ENCODE measurements at places on chromosomes 11 and 22.

GRCh38 chr11:61516675-61517572 is 8.4 kb downstream of the LRRC10B start:
- DNase-seq = no peak

- DNase-seq = no peak
Observed at GRCh38 chr11:94558468-94558867, 8.7 kb upstream of the PIWIL4 start.

DNA sequence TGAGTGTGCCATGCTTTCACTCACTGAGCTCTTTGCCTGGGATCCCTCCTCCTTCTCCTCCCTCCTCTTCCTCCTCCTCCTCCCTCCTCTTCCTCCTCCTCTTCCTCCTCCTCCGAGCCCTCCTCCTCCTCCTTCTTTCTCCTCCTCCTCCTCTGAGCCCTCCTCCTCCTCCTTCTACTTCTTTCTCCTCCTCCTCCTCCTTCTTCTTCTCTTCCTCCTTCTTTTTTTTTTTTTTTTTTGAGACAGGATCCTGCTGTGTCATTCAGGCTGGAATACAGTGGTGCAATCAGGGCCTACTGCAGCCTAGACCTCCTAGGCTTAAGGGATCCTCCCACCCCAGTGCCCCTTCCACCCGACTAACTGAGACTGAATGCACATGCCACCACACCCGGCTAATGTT is 62.3 kb downstream of the DEUP1 start:
- DNase-seq = no peak

DNA sequence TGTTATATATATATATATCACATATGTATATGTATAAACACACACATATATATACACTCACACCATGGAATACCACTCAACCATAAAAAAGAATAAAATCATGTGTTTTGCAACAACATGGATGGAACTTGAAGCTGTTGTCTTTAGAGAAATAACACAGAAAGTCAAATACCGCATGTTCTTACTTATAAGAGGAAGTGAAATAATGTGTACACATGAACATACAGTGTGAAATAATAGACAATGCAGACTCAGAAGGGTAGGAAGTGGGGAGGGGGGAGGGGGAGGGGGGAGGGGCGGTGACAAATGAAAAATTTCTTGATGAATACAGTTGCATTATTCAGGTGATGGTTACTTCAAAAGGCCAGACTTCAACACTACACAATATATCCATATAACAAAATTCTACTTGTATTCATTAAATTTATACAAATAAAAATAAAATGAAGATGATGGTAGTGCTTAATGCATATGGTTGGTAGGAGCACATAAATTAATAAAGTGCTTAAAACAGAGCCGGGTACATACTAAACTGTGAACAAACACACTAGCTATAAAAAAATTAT is 5.8 kb upstream of the OR5B2 start:
- DNase-seq = no peak

DNA sequence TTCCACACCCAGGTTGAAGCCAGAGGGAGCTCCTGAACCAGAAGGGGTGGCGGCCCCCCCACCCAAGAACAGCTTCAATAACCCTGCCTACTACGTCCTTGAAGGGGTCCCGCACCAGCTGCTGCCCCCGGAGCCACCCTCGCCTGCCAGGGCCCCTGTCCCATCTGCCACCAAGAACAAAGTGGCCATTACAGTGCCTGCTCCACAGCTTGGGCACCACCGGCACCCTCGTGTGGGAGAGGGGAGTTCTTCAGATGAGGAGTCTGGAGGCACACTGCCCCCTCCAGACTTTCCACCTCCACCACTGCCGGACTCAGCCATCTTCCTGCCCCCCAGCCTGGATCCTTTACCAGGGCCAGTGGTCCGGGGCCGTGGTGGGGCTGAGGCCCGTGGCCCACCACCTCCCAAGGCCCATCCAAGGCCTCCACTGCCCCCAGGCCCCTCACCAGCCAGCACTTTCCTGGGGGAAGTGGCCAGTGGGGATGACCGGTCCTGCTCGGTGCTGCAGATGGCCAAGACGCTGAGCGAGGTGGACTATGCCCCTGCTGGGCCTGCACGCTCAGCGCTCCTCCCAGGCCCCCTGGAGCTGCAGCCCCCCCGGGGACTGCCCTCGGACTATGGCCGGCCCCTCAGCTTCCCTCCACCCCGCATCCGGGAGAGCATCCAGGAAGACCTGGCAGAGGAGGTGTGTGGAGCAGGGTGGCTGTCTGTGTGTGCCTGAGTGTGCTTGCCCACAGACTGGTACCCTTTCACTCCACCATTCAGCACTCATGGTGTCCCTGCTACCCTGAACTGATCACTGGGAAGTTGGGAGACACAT is 6.7 kb downstream of the PHOX2A start:
- no peak for DNase-seq

- DNase-seq = no peak
Observed at GRCh38 chr11:3359092-3359824, 19.7 kb downstream of the ZNF195 start.

DNA sequence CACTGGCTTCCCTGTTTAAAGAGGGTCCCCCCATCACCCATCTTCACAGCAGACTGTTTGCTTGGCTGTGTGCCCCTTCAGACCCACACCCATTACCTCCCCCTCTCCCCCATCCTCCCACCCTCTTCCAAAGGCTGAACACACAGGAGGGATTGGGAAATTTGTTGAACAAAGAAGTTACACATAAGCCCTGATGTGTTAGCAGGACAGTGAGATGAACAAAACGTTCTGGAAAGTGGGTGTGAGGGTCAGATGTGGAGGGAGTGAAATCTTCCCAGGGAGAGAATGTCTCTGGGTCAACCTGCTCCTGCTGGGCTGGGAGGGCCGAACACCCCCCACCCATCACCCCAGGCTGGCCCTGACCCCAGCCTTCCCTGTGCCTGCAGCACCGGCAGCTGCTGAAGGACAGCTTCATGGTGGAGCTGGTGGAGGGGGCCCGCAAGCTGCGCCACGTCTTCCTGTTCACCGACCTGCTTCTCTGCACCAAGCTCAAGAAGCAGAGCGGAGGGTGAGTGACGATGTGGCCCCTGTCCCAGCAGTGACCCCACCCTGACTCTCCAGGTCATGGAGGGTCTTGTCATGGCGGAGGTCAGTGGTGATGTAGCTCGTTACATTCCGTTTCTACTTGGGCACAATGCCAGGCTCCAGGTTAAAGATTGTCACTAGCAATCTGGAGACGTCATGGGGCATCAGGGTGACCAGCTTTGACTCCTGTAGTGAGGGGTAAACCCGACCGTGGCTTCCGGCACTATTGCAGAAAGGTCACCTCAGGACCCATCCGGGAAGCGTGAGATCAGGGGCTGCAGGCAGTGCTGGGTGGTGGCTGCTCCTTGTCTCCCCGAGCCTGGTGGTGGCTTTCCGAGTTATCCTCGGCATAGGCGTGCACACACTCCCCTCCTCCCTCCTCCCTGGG is 103.5 kb downstream of the BCR start:
- DNase-seq = no peak

DNA sequence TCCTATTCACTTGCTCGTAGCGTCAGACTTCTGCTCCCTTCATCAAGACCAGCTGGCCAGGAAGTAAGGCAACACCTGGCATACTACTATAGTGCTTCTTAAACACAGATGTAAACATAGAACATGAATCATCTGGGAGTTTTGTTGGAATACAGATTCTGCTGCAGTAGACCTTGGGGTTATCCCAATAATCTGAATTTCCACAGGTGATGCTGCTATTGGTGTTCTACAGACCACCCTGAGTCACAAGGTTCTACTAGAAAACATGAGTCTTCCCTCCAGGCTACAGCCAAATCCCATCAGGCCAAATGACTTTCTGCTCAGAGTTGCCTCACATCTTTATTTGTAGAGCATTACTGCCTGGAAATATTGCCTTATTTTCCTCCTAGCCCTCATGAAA is 175.2 kb downstream of the NELL1 start:
- DNase-seq = peak; percentile 82

DNA sequence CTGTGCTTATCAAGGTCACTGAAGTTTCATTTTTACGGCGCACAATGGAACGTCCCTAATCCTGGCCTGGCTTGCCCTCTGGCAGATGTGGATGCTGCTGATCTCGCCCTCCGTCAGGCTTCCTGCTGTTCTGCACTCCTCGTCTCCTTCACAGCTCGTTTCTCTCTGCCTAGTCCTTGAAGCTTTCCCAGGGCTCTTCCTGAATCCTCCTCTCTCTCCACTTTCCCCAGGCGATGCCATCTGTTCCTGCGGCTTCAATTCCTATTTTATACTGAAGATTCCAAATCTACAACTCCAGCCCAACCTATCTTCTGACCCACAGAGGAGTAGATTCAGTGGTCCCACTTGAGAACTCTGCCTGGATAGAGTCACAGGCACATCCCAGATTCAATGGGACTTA is 14.2 kb downstream of the SLC22A8 start:
- no peak for DNase-seq

DNA sequence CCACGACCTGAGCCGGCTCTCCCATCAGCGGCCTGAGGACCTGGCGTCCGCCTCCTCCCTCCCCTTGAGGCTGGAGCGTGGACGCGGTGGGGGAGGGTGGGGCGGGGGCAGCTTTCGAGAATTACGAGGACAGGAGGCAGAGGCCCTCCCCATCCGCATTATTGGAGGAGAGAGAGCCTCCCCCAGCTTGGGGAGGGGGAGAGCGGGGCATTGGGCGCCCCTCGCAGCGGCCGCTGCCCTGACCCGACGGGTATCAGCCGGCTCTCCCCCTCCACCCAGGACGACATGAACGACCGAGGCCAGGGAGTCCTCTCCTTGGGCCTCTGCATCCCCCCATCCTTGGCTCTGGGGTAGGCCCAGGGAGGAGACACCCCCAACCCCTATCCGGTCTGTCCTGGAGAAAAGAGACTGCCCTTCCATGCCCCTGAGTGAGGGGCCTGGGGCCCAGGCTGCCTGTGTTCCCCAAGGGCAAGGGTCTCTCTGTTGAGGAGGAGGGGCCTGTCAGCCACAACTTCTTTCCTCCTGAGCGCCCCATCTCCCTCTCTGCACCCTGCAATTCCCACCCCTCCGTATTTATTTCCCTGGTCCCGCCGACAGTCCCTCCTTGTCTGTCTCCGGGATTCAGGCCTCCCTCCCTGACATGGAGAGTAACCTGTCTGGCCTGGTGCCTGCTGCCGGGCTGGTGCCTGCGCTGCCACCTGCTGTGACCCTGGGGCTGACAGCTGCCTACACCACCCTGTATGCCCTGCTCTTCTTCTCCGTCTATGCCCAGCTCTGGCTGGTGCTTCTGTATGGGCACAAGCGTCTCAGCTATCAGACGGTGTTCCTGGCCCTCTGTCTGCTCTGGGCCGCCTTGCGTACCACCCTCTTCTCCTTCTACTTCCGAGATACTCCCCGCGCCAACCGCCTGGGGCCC is 495 bp downstream of the GPR137 start:
- peak; percentile 70 for DNase-seq

DNA sequence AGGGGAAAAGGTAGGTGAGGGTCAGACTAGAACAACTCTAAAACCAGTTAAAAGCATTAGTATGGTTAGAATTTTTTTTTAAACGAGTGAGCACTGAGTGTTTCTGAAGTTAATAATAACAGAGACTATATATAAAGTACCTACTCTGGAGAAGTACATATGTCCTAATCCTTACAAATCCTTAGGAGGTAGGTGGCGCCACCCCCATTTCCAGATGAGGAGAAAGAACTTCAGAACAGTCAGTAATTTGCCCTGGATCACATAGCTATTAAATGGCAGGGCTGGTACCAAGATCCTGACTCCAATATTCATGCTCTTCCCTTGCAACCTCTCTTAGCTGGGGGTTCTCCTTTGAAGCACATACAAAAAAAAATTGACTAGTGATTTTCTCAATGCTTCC is 80.5 kb downstream of the CLPB start:
- DNase-seq = peak; percentile 10

GRCh38 chr11:119006656-119007055 is 8.7 kb downstream of the CENATAC start:
- no peak for DNase-seq

GRCh38 chr11:43920598-43921419 is 21.6 kb upstream of the C11orf96 start:
- no peak for DNase-seq

Measured in NCI-H2081 (cell line).